NB4 (cell line): ENCODE measurements at places on chromosomes 16 and 17.

GRCh38 chr16:89576153-89577054, 846 bp downstream of the CPNE7 start:
- no peak for DNase-seq

GRCh38 chr16:85634747-85635544, 21.8 kb downstream of the GSE1 start:
- no peak for DNase-seq

- peak; percentile 52 for DNase-seq
These were observed 388.7 kb upstream of the PMFBP1 start for GRCh38 chr16:72560617-72561016.

DNA sequence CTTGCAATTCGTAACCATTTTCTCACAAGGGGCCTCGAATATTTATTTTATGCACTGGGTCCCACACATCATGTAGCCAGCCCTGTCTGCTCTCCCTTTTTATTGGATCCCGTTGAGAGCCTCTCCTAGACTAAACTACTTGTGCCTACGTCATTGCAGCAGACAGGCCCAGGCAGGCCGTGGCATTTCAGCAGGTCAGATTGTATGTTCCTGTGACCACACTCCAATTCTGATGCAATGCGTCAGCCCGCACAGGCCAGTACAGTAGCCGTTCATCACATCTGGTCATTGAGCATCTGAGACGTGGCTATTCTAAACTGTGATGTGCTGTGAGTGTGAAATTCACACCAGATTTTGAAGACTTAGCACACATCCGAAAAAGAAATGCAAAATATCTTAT, 42.2 kb downstream of the ABAT start:
- peak; percentile 16 for DNase-seq

GRCh38 chr16:2814551-2815298, 2.3 kb upstream of the PRSS21 start:
- DNase-seq, result no peak

DNA sequence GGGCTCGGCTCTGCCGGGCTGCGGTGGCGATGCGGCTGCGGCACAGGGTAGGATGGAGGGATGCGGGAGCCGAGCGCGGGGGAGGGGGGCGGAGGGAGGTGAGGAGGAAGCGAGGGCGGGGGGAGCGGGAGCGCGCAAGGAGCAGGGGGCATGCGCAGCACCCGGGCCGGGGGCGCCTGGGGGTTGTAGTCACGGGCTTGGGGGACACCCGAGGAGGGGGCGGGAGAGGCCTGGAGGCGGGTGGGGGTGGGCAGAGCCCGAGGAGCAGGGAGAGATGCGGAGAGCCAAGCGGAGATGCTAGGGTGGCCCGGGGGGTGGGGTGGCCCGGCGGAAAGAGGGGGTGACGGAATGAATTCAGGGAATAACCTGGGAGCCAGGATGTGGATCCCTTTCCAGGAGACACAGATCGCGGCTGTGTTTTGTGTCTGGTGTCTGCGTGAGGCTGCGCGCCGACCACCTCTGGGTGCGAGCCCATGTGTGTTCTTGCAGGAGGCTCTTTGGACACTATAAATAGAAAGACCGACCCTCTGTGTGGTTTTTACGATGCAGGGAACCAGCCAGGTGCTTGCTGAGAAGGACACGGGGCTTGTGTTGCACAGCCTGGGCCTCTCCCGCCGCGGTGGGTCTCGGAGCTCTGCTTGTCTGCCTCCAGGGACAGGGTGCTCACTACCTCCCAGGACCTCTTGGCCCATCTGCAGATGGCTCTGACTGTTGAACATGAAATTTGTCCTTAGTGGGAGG, at the start of gene STX1B:
Gene STX1B (minus strand): TSS at position 54 of the 741 bp plus-strand sequence. CDS start 242 bp downstream, outside the sequence.
- DNase-seq, result no peak

DNA sequence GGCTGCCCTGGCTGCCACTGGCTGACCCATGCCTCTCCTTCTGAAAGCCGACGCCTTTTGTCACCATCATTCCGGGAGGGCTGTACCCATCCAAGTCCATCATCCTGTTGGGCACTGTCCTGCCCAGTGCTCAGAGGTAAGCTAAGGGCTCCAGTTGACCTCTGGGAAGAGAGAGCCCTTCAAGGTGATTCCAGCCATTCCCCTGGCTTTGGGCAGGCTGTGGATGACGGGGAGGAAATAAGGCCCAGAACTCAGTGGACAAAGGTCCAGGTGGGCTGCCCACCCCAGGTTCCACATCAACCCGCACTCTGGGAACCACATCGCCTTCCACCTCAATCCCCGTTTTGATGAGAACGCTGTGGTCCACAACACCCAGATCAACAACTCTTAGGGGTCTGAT, 45.8 kb downstream of the NOS2 start:
- DNase-seq, result no peak

- DNase-seq, result peak; percentile 80
These were observed 57.7 kb upstream of the SLC25A19 start for GRCh38 chr17:75346906-75347305.

GRCh38 chr16:84754956-84755672, 55.3 kb downstream of the USP10 start:
- DNase-seq, result no peak

DNA sequence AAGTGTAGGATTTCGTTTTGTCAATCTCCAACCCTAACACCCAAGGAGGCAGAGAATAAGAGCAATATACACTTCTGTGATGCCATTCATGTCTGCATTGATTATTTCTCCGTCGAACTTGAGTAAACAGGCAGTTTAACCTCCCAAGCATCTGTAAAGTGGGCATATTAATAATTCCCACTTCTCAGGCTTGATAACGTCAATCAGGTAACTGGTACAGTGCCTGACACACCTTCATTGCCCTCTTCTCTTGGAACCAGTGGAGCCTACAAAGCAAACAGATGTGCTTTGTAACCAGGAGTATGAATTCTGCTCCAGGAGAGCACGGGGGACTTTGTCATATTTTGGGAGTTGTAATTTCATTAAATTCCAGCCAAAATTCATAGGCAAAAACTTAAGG, 32.5 kb upstream of the PLCG2 start:
- no peak for DNase-seq

GRCh38 chr17:78163881-78164747, 4.3 kb upstream of the SYNGR2 start:
- no peak for DNase-seq

- DNase-seq, result no peak
These were observed 3.3 kb downstream of the CARMIL2 start for GRCh38 chr16:67648088-67648763.

DNA sequence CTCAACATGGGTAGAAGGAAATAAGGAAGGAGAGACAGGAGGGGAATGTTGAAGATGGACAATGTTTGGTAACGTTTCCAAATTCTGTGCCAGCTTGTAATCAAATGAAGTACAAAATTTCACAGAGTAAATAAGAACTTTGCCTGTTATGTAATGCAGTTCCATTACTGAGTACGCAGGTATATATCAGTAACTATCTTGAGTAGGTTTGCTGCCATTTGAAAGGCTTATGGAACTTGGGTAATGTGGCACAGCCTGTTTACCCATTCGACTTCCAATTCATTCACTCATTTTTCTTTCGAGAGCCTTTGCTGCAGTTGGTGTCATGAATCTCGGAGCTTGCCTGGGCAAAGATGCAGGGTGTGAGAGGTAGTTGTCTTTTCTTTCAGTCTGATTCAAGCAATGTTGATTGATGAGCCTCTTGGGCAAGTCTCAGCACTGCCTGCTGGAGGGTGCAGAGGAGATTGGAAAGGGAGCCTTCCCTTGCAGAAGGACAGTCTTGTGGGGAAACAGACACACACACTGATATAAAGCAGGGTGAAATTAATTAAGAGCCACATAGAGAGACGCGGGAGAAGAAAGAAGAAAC, 53.4 kb downstream of the ZNF18 start:
- no peak for DNase-seq

DNA sequence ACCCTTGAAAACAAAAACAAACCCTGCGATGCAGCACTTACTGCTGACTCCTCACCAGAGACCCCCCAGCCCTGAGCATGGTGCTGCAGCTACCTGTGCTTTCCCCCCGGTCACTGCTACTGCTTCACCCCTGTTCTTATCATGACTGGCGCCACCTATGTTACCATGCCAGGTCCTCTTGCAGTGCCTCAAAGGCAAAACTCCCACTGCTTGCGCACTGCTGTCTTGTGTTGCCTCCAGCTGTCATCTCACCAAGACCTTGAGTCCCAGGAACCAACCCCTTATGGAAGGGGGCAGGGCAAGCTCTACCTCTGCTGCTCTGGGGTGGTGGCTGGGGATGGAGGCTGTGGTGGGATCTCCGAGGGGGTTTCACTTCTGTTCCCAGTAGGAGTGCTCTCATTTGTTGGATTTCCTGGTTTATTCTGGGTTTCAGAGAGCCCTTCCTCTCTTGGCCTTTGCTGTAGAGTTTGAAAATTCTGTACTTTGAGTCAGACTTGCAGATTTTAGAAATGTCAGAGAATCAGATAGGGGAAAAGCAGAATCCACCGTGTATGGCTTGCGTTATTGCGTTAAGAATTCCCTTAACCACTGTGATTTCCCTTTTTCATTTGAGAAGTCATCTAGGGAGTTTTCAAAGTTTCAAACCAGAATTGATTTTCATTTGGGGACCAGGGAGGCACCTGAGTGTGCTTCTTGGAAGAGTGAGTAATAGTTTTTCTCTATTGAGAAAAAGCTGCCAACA, 96.6 kb downstream of the SPECC1 start:
- no peak for DNase-seq

- no peak for DNase-seq
These were observed 134.8 kb downstream of the XYLT1 start for GRCh38 chr16:17335826-17336529.

GRCh38 chr17:51147650-51148049, 5.7 kb upstream of the NME1 start:
- DNase-seq, result no peak

- peak; percentile 36 for DNase-seq
These were observed 66.0 kb upstream of the HAS3 start for GRCh38 chr16:69039333-69039941.

DNA sequence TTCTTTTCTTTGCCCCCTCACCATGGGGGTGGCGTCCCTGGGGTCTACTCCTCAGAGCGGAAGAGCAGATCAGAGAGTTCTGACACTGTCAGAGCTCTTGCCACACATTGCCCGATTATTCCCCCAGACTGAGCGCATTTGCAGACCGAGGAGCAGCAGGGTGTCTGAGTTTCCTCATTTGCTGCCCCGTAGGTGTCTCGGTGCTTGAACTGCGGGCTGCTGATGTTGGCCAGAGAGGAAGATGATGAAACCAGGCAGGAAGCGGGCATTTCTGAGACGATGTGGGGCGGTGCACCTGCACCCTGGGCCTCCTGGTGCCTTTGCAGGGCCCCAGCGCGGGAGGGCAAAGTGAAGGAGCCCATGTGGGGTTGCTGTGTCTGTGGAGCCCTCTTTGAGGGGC, 55.2 kb downstream of the ARSG start:
- peak; percentile 99 for DNase-seq

GRCh38 chr17:14866266-14866665, 398.9 kb downstream of the PMP22 start:
- DNase-seq, result no peak
